Stimulated activated CD4-positive, alpha-beta T cell treated with anti-CD3 and anti-CD28 coated beads, Interleukin-15, amount 100 ng/mL, for 1 hour (primary cell): ENCODE measurements at places on chromosomes 5 and 9.

DNA sequence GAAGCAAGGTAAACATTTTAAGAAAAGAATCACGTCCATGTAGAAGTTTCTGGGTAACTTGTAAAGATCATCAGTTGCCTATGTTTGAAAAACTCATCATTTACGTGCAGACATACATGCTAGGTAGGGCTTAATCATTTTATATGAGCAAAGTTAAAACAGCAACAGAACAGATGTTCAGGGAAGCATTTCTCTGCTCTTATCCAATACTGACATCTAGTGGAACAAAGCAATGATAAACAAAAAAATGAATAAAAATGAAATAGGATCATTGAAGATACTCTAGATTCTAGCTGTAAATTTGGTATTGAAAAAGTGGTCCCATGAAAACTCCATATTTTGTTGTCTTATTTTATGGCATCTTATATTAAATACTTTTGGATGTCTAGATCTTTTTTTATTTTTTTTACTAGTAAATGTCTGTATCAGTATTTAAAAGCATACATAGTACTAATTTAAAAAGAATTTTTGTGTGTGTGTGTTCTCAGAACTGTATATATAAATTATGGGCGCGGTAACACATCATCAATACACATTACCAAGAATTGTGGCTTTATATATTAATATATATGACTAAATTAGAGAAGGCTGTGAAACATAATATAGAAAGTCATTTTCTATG, 1050.2 kb downstream of the CDH12 start:
- no peak for DNase-seq

DNA sequence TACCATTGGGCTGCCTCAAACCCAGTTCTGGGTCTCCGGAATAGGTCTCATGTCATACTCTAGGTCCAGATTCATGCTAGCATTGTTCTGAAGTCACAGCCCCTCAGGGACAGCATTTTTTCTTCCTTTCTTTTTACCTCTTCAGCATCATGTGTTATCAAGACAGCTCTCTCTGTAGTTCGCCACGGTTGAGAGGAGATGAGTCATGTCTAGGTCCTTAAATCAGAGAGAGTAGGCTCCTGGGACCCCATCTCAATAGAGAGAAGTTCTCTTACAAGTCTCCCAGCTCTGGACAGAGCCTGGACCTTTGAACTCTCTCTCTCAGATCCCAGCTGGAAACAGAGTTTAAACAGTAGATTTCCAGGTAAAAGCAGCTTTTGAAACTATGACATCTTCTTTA, 332.4 kb upstream of the CD180 start:
- no peak for DNase-seq

- DNase-seq, result peak; percentile 79
These were observed 117.2 kb downstream of the RXRA start for GRCh38 chr9:134443174-134444037.

DNA sequence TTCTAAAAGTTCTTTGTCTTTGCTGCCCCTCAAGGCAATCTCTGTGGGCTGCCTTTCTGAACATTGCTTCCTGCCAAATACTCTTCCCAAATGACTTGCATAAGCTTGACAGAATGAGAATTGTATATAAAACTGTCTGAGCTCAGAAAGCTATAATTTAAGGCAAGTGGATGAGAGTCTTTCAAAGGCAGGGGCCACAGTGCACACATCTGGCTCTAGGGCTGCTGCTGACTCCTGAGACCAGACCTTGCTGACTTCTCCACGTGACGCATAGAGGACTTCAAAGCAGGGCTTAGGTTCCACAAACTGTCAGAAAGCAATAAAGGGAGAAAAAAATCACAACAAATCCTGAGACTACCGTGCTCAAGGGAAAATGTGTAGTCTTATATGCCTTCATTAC, 79.4 kb upstream of the DIRAS2 start:
- DNase-seq, result no peak

- no peak for DNase-seq
These were observed 19.2 kb upstream of the UGCG start for GRCh38 chr9:111877420-111877819.

- no peak for DNase-seq
These were observed 852 bp downstream of the ARHGEF37 start for GRCh38 chr5:149581931-149582768.

- DNase-seq, result no peak
These were observed 8.6 kb downstream of the CACFD1 start for GRCh38 chr9:133468374-133468773.

DNA sequence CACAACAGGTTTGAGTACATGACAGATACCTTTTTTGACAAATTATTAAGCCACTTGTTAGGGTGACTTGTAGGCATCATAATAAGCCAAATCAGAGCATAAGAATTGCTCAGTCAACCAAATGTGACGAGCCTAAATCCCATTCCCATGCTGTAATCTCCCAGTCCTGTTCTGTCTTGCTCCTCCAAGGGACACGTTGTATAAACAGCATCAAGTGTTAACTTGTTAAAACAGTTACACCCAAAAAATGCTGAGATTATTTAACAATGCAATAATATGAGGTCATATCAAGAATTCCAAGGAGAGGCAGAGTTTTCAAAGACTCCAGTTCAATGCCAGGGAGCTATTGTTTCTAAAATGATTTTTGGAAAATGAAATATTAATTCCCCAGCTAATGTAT, 76.2 kb downstream of the SH3TC2 start:
- no peak for DNase-seq

- no peak for DNase-seq
These were observed 158.2 kb downstream of the MACROH2A1 start for GRCh38 chr5:135240781-135241360.

DNA sequence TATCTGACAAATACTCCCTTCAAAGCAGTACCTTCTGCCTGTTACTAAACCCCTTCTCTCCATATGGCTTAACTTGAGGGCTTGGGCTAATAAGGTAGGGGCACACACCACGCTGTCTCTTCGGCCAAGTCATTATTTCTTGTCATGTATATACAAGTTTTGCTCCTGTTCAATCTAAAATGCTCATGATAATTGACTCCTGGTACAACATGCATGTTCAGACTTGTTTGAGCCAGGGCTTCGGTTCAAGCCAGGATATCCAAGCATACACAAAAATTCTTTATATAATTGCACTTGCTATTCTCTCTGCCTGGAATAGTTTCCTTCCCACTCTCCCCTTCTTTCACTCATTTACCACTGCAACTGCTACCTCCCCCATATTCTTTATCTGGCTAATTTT, 756.0 kb upstream of the C9orf72 start:
- DNase-seq, result no peak

GRCh38 chr9:134538856-134539566, 102.6 kb upstream of the COL5A1 start:
- no peak for DNase-seq

DNA sequence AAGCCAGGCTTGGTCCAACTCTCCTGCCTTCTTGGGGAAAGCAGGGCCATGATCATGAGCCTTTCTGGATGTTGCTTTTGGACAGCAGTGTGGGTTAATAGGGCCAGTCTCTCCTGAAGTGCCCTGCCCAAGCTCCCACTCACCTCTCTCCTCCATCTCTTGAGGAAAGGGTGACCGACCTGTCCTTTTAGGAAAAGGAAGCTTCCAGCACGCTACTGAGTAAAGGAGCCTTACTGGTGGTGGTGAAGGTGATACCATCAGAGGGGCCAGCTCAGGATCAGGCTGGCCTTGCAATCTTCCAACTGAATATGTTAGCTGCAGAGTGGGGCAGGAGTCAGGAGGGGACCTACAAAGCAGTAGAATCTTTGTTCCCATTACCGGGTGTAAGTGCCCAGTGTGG, 2.2 kb upstream of the RGS3 start:
- no peak for DNase-seq

GRCh38 chr5:103808464-103809106, 246.0 kb upstream of the NUDT12 start:
- no peak for DNase-seq

GRCh38 chr9:130219661-130220096, 45.9 kb upstream of the HMCN2 start:
- no peak for DNase-seq

GRCh38 chr5:160601046-160601445, 179.4 kb downstream of the PTTG1 start:
- no peak for DNase-seq

GRCh38 chr5:132673488-132673887, 301 bp upstream of the IL4 start:
- no peak for DNase-seq

GRCh38 chr9:134189470-134190231, 25.3 kb upstream of the RNU6ATAC start:
- DNase-seq, result no peak

DNA sequence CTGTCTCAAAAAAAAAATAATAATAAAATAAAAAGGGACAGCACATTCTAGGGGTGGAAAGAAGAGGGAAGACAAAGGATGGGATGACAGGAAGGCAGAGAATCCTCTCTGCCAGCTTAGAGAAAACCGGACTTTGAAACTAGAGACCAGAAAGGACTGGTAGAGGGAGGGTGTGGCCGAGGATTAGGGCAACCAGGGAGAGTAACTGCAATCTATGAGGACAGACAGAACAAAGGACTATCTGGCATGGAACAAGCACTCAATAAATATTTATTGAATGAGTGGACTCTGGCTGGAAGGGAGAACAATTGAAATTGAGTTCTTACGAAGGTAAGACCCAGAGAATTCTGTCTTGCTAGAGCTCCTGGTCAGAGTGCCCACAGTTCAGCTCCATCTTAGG, 2.4 kb downstream of the GBA2 start:
- no peak for DNase-seq
